ENCODE measurements at places on chromosomes 4 and X.

DNA sequence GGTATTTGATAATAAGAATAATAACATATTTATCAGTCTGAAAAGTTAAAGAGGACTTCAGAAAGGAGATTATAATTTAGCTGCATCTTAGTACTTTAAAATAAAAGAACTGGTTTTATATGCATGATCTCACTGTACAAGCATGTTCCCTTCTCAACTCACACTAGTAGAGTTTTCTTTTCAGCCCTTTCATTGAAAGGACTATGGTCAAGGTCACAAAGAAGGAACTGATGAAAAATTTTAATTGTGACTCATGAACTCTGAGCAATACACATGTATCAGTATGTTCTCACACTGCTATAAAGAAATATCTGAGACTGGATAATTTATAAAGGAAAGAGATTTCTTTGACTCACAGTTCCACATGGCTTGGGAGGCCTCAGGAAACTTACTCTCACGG is 73.7 kb upstream of the NDST4 start:
- no peak for DNase-seq

GRCh38 chr4:63729519-63729918 is 679.7 kb downstream of the TECRL start:
- no peak for DNase-seq

GRCh38 chrX:41589634-41590270 is 99.0 kb upstream of the GPR34 start:
- DNase-seq = no peak

DNA sequence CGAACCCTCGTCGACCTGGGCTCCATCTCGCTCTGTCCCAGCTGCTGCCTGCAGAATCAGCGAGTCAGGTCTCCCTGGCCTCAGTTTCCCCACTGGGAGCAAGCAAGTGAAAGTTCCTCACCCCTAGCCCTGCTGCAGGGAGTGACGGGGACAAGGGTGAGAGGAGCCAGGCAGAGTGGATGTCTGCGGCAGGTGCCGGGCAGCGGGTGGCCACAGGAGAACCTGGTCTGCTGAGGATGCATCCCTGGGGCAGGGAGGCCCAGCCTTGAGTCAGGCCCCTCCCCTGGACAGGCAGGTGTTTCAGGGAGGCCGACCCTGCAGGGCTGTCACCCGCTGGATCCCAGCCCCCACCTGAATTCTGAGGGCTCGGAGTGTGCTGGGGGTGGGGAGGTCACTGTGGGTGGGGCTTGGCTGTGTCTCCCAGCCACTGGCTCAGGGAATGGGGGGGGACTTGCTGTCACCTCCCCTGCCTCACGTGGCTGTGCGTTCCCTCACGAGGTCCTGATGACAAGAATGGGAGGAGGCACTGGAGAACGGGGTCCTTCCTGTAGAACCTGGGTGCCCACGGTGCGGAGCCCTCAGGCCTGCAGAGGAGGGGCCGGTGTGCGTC is 33.2 kb downstream of the LRPAP1 start:
- no peak for DNase-seq

DNA sequence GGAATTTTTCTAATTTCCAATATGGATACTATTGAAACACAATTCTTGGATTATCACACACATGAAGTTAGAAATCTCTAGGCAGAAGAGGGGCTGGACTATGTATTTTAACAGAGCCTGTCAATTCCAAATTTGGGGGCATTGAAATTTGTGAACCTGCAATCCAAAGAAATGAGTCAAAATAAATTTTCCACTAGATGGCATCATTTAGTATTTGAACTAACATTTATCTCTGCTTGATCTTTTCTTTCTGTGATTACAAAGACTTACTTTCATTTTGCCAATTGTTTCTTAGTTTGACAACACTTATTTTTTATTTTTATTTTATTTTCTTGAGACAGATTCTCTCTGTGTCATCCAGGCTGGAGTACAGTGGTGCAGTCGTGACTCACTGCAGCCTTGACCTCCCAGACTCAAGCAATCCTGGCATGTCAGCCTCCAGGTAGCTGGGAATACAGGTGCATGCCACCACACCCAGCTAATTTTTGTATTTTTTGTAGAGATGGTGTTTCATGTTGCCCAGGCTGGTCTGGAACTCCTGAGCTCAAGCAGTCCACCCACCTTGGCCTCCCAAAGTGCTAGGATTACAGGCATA is 2.7 kb upstream of the PYURF start:
- no peak for DNase-seq

DNA sequence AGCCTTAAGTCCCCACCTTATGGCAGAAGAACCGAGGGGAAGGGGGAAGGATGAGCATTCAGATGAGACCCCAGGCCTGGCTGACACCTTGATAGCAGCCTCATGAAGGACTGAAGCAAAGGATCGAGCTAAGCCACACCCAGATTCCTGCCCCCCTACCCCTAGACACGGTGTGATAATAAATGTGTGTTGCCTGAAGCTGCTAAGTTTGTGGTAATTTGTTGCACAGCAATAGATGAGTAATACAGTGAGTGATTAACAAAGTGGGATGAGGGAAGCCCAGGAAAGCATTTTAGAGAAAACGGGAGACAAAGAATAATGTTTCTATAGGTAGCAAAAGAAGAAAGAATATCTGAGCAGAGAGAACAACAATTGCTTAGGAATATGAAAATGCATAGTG is 404.2 kb downstream of the MID1IP1 start:
- DNase-seq = no peak

GRCh38 chr4:2270341-2271165 is 8.6 kb upstream of the MXD4 start:
- no peak for DNase-seq

Measured in NCI-H2171 (cell line).